ENCODE measurements at places on chromosomes 4 and X. TPM values are rescaled to one million over a fixed set of nuclear protein-coding genes. Genes with fewer than 3 reads are reported as not detected.

The RBMXL3 gene
- polyA plus RNA-seq = not detected

The RAB39B gene
- polyA plus RNA-seq = 0.22 TPM

The SUPT20HL1 gene
- polyA plus RNA-seq = not detected

The DCK gene
- polyA plus RNA-seq = 4.7 TPM

The COMMD8 gene
- 9.2 TPM for polyA plus RNA-seq

The FGFBP1 gene
- polyA plus RNA-seq = not detected

The CSAG3 gene
- not detected for polyA plus RNA-seq

The SMS gene
- 65.4 TPM for polyA plus RNA-seq

The CXCL10 gene
- 0.14 TPM for polyA plus RNA-seq

The GBA3 gene
- polyA plus RNA-seq = not detected

The PPP1R2C gene
- polyA plus RNA-seq = not detected

The RENBP gene
- 16.6 TPM for polyA plus RNA-seq

The PPP4R3C gene
- polyA plus RNA-seq = not detected

The PITX2 gene
- not detected for polyA plus RNA-seq

DNA sequence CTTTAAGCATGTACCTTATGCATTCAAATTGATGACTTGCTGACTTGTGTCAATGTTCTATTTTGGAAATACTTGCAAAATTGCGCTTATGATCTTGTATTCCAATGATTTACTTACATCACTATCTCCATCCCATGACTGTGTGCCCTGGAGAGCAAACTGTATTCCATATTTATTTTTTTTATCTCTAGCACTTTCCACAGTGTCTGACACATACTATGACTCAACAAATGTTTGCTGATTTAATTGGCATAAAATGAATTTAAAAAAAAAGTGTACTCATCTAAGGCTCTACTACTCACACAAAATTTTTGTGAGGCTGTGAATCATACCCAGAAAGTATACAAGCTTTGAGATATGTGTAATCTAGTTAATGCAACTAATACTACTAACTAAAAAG lies 1066.8 kb upstream of the ADGRL3 start:
- no peak for DNase-seq

DNA sequence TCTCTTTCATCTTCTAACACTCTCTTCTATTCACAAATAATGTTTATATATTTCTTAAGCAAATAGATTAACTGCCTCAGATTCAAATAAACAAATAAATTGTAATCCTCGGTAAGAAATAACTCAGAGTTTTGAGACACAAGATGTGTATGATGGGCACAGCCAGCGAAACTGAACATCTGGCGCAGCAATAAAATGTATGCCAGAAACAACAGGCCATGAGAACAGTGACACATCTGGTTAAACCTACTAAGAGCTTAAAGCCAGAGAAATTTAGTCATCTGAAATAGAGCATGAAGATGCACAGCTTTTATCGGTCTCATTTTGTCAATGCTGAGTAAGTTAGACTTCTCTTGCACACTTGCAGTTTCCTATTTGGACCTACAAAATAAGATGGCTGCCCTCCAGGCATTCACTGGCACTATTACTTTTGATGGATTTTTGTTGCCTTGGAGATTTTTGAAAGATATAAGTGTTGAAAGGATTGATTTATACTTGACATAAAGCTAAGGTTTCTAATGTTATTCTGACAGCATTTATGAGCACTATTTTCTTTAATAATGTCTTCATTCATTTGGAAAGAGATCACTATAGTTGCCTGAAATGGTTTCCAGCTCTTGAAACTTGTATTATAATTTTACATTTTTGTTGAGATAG lies 1444.0 kb downstream of the PCDH18 start:
- no peak for DNase-seq

- DNase-seq = peak; percentile 40
Observed at GRCh38 chr4:78057600-78058550, 752 bp downstream of the FRAS1 start.

DNA sequence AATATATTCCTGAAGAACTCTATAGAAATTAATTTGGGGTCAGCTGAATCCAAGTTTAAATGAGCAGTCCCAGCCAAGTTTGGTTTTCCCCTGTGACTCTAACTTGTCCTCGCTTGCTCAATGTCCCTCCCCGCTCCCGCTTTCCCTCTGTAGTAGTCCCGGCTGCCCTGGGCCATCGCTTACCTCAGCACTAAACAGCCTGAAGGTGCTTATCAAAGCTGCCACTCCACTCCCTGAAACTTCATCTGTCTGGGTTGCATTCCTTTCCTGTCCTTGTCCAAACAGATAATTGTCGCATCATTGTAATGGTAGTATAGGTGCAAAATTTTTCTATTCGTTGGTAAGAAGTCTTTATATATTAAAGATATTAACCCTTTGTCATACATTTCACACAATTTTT lies 12.8 kb downstream of the SLC25A43 start:
- no peak for DNase-seq

DNA sequence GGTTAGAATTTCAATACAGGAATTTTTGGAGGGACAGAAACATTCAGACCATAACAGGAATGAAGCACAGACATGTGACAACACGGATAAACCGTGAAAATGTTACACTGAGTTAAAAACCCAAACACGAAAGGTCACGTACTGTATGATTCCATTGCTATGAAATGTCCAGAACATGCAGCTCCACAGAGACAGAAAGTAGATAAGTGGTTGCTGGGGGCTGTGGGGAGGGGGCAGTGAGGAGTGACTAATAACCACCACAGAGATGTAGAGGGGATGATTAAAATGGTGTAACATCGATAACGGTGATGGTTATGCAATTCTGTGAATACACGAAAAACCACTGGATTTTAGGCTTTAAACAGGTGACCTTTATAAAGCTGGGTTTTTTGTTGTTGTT lies 8.3 kb downstream of the GPR143 start:
- DNase-seq = no peak

DNA sequence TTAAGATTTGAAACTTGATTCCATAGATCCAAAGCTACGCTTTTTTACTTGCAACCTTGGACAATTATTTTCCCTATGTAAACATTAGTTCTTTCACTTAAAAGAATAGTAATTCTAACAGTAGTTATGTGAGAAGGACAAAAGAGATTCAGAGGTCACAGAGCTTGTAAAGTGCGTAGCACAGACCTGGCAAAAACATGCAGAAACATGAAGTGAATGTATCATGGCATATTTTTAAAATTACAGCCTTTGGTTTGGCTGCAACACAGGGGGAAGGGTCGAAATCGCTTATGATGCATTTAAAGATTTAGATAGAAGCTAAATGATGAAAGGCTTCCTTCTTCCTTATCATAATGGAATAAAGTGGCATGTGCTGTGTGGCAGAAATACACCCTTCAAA lies 1068.8 kb downstream of the ARAP2 start:
- no peak for DNase-seq

DNA sequence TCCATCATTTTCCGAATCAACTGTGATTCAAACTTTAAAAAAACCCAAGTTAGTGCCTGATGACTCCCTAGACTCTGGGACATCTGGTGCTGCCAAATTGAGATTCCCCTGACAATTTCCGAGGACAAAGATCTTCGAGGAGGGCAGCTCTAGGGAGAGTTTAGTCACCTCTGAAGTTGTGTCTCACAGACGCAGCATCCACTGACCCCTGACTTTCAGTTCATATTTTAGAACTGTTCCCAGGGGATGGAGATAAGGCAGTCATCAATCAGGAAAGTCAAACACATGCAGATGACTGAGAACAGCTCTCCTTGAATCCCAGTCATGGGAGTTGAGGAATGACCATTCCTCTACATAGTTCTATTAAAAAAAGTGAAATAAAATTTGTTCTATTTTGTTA lies 643.9 kb downstream of the TRIML1 start:
- peak; percentile 7 for DNase-seq

DNA sequence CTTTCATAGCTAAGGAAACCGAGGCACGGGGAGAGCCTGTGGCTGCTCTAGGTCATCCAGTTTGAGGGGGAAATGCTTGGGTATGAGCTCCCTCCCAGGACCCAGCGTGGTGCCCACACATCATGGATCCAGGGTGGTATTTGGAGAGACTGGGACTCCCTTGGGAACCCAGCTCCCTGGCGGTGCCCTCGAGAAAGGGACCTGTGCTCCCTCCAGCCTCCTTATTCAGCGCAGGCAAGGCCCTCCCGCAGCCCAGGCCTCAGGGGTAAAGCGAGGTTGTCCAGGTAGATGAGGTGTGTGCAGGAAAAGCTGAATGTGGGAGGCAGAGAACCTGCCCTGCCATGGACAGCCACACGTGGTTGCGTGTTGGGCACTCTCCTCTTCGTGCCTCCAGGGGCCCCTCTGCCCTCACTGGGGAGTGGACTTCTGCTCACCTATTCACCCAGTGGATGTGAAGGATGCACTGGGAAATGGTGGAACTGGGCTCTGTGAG lies 53.8 kb upstream of the GPR78 start:
- no peak for DNase-seq

GRCh38 chr4:153346031-153346430 lies 1.5 kb downstream of the MND1 start:
- DNase-seq = no peak

- no peak for DNase-seq
Observed at GRCh38 chr4:74097116-74097515, 1.9 kb downstream of the CXCL2 start.

GRCh38 chr4:54065282-54066087 lies 1.1 kb upstream of the CHIC2 start:
- DNase-seq = no peak

- no peak for DNase-seq
Observed at GRCh38 chr4:118942465-118942864, 53.8 kb downstream of the SYNPO2 start.

- no peak for DNase-seq
Observed at GRCh38 chr4:123838474-123838873, 441.9 kb downstream of the SPRY1 start.

DNA sequence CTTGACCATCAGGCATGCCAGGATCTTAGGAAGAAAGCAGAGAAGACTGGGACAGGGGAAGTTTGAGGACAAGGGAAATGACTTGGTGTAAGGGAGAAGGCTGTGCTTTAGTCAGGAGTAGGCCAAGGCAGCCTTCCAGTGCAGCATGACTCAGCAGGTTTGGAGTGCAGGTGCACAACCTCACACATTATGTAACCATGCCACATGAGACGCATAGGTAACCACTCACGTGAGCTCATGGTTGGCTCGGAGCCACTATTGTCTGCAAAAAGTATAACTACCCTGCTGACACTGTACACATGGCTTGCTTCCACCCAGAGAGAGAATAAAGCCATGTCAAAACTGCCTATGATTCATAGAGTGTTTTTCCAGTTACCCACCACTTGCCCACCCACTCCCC lies 715.9 kb downstream of the SMARCA1 start:
- no peak for DNase-seq

GRCh38 chr4:8041172-8041571 lies 101.5 kb upstream of the AFAP1 start:
- DNase-seq = no peak

DNA sequence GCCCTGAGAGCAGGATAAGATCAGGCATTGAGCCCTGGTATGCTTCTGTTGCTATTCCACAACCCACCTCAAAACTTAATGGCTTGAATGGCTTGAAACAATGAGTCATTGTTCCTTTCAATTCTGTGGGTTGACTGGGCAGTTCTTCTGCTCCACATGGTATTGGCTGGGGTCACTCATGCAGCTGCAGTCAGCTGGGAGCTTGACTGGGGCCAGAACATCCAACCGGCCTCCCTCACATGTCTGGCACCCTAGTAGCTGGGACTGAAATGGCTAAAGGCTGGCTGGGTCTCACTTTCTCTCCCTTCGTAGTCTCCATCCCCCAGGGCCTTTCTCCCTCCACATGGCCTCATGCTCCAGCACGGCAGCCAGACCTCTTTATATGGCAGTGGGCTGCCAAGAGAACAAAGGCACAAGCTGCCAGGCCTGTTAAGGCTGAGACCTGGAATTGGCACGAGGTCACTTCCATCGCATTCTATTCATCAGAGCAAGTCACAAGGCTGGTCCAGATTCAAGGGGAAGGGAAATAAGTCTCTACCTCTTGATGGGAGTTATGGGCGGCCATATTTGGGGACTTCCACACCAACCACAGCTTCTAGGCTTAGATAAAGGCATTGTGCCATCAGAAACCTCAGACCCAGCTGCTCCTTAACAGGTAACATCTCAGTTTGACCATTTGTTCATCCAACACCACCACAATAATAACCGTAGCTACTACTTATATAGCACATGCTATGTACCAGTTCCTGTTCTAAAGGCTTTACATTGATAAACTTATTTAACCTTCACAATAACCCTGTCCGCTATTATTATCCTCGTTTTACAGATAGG lies 159.7 kb upstream of the ATP6AP2 start:
- DNase-seq = peak; percentile 13

DNA sequence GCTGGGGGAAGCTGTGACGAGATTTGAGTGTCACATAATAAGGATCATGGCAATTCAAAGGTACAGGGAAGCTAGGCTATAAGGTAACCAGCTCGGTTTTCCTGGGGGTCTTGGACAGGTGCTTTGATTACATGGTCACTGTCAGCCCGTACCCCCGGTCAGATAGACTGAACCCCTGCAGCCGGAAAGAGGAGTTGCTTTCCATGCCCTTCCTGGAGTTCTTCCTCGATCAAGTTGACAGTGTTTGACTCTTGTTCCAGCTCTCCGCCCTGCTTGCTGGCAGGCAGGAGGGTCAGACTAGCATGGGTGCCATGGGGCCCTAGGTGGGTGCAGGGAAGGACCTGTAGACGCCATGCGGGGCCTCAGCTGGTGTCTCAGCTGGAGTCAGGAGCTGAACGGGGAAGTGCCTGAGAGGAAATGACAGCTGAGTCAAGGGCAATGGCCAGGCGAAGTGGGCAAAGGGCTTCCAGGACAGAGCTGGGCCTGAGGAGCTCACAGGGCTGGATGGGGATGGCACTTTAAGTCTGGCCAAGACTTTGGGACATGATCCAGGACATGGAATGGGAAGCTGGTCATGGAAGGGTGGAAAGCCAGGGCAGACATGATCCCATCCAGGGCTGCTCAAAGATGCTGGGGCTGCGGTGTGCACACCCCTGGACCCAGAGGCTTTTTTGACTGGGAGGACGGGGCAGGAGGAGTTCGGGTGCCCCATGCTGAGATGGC lies 1.6 kb downstream of the TMEM187 start:
- DNase-seq = no peak

GRCh38 chr4:20370274-20370673 lies 118.6 kb downstream of the SLIT2 start:
- DNase-seq = no peak

GRCh38 chrX:112341598-112341997 lies 259.0 kb upstream of the TRPC5 start:
- DNase-seq = no peak

Data from heart right ventricle (tissue), 16 donors.